ENCODE measurements at places on chromosomes 13 and 19.

- DNase-seq, result no peak
These were observed 635.3 kb downstream of the UQCRFS1 start for GRCh38 chr19:28577666-28578065.

GRCh38 chr19:2923510-2923909 lies 21.3 kb downstream of the ZNF77 start:
- DNase-seq, result no peak

- no peak for DNase-seq
These were observed 8.7 kb downstream of the SLC6A16 start for GRCh38 chr19:49316284-49316683.

DNA sequence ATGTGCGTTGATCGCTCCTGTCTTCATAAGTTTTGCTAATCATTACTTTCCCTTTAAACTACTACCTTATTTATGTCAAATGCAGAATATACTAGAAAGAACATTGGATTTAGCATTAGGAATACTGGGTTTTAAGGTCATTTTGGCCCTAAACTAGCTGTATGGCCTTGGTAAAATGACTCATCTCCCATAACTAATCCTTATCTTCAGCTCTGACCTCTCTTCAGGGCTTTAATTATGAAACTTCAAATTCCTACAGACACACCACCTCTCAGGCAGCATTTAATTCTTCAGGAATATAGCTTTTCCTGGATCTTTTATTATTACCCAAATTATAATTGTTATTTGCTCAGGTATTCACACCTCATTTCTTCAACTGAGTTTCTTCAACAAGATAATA lies 121.2 kb downstream of the STARD13 start:
- DNase-seq, result no peak

GRCh38 chr19:2214251-2214650 lies 21.9 kb downstream of the PLEKHJ1 start:
- no peak for DNase-seq

Data from stimulated activated CD8-positive, alpha-beta memory T cell treated with anti-CD3 and anti-CD28 coated beads, Interleukin-12 subunit alpha, Interleukin-12 subunit beta, amount 100 ng/mL, for 1 hour (primary cell).